Right ventricle myocardium inferior (tissue), 1 donor: ENCODE measurements at places on chromosomes 4 and X.

GRCh38 chr4:123478859-123479345 is 82.3 kb downstream of the SPRY1 start:
- peak; percentile 56 for DNase-seq

- DNase-seq = no peak
Measured at GRCh38 chr4:71595576-71596108, 188.2 kb downstream of the GC start.

- peak; percentile 62 for DNase-seq
Measured at GRCh38 chr4:148442832-148443511, 758 bp upstream of the NR3C2 start.

DNA sequence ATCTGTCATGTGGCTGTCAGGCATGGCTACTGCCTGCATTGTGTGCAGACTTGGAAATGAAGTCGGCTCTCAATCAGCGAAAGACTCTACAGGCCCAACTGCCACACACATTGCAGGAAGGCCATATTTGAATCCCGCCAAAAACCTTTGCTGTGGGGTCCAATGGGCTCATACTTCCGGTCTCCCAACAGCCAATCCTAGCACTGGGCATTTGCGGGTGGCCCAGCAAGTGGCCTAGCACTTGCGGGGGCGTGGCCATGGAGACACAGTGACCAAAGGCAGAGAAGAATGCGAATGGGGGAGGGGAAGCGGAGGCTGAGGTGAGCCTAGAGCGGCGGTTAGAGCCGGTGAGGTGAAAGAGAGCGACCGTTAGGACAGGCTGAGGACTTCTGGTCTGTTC is at the start of gene OTUD6A:
Gene OTUD6A (plus strand): TSS at position 382 of the 400 bp plus-strand sequence. CDS start 68 bp downstream, outside the sequence.
- DNase-seq = no peak

GRCh38 chr4:11130195-11130970 is 298.3 kb downstream of the HS3ST1 start:
- no peak for DNase-seq

GRCh38 chr4:61320631-61321030 is 120.5 kb downstream of the ADGRL3 start:
- no peak for DNase-seq

DNA sequence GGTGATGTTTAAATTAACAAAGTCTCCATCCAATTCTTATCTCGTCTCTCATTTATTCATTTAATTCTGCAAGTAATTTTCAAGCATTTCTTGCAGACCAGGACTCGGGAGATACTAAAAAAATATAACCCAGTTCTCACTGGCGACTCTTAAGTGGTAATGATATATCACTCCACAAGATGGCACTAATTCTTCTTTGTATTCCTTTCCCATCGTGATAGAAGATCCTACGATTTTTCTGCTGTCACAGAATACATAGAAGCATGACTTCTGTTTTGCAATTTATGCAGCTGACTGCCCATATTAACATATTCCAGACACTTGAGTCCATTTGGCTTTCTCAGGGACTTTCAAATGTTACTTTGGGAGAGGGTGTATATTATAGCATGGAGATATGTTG is 64.0 kb upstream of the FGF13 start:
- no peak for DNase-seq

DNA sequence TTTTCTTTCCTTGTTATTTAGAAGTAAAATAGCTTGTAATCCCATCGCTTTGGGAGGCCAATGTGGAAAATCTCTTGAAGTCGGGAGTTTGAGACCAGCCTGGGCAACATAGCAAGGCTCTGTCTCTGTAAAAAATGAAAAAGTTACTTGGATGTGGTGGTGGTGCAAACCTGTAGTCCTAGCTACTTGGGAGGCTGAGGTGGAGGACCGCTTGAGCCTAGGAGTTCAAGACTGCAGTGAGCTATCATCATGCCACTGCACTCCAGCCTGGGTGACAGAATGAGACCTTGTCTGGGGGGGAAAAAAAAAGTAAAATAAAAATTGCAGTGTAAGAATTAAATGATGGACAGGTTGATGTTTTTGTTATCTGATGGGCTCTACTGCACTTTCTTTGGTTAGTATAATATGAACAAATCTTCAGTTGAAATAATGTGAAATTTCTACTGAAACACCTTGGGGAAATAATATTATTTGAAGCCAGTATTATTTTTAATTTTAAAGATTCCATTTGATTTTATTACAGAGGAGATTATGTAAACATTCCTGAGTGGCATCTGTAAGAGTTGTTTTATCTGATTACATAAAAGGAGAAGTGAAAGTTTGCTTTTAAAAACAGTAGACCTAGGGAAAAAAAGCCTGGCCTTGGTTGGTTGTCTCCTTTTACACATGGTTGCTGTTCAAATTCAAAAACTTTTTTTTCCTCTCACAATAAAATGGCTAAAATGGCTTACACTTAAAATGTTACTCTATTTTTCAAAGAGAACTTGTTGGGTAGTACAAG is 10.5 kb upstream of the NDUFC1 start:
- no peak for DNase-seq

DNA sequence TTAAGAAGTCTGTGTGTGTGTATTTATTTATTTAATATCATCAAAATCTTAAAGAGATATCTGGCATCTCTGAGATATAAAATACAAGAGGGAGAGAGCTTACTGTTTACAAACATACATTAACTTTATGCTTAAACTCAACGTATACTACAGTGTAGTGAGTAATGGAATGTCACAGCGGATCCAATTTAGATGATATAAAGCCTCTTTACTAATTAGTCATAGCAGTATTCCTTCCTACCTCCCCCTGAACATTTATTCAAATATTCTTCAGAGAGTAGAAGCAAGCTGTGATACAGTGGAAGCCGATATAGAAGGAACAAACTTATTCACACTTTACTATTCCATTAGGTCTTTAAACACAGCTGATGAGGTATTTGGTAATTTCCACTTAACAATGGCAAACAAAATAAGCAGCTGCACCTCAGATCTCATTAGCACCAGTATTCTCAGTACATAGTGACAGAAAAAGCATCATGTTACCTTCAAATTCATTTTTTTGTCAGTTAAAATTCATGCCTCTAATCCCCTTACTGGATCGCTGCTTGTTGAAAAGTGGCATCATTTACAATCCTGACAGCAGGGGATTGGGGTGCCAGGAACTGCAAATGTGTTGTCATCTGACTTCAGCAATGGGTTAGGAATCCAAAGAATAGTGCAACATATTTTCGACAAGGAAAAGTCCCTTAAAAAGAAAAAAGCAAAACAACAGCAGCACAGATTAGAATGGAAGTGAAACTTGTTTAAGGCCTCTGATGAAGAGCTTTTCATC is 658.7 kb upstream of the EPHA5 start:
- DNase-seq = no peak

DNA sequence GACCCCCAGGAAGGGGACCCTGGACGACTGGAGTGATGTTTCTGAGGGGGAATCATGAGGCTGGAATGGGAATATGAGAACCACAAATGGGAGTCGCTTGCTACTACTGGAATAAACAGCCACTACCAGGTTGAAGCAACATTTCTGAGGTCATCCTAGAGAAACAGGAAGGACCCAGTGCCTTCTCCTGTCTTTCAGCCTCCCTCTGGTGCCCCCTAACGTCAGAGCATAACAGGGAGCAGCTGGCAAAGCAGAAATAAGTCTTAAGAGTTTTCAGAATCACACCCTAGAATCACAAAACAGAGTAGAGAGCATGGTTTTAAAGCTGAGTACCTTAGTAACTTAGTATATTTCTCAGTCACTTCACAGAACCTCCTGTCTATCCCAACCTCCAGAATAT is 347.8 kb upstream of the PITX2 start:
- DNase-seq = no peak

DNA sequence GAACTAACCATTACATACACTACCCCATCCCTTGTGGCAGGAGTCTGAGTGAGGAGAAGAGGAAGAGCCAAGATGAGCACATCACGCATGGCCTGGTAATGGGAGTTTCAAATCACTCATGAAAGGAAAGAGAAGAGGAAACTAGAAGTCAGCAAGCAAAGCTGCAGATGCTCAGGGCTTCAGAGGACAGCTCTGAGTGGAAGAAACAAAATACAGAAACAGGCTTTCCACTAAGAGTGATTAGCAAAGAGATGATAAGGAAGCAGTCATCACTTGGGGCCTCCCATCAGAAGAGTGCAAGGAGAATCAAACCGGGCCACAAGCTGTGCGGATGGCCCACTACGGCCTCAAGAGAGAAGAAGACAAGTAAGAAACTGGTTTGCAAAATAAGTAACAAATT is 25.6 kb downstream of the KDR start:
- DNase-seq = no peak

GRCh38 chr4:76562836-76563453 is 127.9 kb downstream of the SHROOM3 start:
- DNase-seq = no peak

GRCh38 chr4:139142980-139143379 is 34.0 kb downstream of the ELF2 start:
- DNase-seq = no peak

GRCh38 chr4:15400981-15401671 is 26.7 kb upstream of the C1QTNF7 start:
- peak; percentile 89 for DNase-seq

DNA sequence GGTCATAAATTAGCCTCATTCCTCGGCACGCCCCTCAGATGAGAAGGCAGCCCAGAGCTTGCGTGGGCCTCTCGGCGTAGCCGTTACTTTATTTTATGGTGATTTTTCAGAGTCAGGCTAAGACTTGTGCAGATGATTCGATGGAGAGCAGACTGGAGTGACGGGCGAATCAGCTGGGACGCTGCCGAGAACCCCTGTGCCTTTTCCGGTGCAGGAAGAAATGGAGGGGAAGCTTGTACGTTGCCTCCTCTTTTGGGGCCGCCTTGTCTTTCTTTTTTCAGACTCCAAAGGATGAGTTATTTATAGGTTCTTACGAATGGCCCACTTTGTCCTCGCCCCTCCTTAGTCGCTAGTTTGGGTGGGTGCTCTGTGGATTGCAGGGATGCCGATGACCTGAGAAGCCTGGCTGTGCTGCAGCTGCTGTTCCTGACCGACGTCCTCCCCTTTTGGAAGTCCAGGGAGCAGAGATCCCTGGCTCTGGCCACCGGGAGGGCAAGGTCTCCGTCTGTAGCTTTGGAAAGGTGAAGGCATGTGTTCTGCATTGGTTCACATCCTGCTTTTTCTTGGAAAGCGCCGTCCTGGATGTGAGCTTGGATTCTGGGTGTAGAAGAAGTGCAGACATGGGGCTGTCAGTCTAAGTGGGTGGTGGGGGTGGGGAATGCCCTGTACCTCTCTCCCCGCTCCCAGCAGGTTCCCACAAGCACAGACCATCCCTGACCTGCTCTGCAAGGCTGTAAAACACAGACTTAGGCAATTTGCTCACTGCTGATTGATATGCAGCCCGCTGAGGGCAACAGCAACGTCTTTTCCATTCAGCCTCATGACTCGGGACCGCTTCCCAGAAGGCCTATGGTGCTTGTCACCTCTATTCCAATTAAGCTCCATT is 9.3 kb downstream of the SORCS2 start:
- no peak for DNase-seq

- no peak for DNase-seq
Measured at GRCh38 chr4:173752610-173753230, 222.7 kb upstream of the HAND2 start.

DNA sequence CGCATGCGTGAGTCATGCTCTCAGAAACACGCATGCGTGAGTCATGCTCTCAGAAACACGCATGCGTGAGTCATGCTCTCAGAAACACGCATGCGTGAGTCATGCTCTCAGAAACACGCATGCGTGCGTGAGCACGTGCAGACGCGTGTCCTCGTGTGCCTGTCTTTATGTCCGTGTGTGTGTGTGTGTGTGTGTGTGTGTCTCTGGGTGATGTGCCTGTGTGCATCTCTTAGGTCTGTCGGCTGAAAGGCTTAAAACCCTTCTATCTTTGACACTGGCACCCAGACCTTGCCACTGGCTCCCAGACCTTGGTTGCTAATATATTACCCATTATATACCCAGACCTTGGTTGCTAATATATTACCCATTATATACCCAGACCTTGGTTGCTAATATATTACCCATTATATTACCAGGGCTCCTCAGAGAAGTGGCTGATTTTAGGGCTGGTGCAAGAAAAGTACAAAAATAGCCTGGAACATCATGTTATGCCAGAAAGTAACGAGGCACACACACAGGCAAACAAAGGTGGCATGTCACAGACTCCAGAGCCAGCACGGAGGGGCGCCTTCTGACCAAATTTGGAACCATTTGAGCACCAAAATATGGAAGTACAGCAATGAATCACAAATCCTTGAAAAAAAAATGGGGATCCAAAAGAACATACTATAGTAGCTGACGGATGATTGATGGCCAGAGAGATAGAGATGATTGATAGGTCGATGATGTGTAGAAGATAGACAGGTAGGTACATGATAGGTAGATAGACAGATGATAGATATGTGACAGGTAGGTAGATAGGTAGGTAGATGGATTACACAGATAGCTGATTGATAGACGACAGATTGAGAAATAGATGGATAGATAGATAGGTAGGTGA is 19.2 kb upstream of the ADRA2C start:
- no peak for DNase-seq

DNA sequence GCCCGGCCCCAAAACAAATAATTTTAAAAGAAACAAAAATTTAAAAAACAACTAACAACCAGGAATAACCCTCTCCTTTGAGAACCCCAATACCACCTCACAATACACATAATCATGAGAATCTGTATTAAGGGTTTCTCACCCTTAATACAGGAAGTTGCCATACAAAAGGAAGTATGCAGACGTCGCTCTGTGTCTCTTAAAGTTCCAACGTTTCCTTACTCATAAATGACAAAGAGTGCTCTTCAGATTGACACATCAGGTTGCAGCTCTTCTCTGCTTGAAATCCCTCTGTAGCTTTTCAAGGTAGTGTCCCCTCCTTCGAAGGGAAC is 73.9 kb upstream of the IRF2 start:
- DNase-seq = no peak

DNA sequence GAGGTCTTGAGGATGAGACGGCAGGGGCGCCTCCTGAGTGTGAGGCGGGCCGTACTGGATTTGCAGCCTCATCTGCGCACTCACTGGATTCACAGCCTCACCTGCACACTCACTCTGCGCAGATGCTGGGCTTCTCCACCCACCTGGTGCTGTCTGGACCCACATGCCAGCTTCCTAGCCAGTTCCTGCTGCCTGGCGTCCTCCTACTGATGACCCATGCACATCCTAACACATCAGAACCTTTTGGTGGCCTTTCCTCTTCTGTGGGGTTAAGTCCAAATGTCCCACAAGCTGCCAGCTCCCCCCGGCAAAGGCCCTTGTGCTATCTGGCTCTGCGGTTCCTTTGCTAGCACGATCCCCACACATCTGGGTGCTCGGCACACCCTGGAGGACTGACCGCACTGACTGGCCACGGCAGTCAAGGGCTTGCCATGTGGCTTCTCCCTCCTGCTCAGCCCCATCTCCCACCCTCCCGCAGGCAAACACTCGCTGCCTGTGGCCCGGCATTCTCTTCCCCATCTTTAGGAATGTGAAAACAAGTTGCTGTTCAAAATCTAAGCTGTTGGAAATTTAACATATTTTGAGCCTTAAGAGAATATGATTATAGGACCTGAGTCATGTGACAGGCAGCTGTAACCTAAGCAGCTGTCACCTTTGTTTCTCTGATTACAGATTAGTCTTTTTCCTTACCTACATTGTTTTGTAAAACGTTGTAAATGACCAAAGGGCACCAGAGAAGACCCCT is 39.4 kb upstream of the AFAP1 start:
- DNase-seq = peak; percentile 58

- no peak for DNase-seq
Measured at GRCh38 chrX:68844581-68844980, 15.8 kb downstream of the EFNB1 start.

GRCh38 chr4:146275370-146275769 is 61.0 kb downstream of the REELD1 start:
- no peak for DNase-seq
